ENCODE measurements at places on chromosomes 4 and X.
A peak's percentile ranks its signal among the peaks of the same experiment; 100 is the strongest.

DNA sequence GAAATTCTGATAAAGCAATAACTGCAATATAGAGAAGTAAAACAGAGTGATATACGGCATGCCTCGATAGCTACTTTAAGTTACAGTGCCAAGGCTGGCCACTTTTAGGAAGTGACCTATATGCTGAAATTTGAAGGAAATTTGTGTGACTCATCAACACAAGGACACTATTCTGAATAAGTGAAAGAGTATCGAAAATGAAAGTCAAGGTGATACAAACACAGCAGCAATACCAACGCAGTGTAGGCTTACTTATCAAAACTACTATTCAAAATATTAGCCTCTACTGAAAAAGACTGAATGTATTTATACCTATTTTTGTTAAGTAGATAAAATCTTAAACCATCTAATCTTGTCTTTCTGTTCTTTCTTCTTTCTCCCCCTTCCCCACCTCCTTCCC, 459.9 kb upstream of the GNPDA2 start:
- no peak for DNase-seq

- DNase-seq: no peak
These were observed 64.7 kb downstream of the SLC7A11 start for GRCh38 chr4:138177278-138177968.

GRCh38 chr4:172963498-172964294, 204.9 kb upstream of the GALNT7 start:
- no peak for DNase-seq

- no peak for DNase-seq
These were observed 5.2 kb downstream of the TKTL1 start for GRCh38 chrX:154300816-154301215.

- DNase-seq: no peak
These were observed 23.5 kb upstream of the PRDM8 start for GRCh38 chr4:80173841-80174240.

GRCh38 chr4:82903737-82904136, 3.2 kb downstream of the THAP9 start:
- DNase-seq: no peak

DNA sequence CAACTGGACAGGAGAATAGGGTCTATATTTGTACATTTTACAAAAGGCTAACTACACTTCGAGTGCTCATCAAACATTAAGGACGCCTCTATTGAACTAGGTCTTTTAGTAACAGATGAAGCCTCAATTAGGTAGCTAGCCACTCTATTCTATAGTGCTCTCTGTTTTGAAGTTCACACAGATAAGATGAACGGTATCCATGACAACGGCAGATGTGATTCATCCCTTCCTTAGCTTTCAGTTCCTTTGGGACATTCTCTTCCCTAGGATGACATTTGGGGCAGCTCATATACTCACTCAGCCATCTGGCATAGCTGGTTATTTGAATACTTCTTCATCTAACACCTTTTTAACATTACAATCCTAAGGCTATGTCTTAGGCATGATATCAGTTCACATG, 62.4 kb upstream of the WDFY3 start:
- DNase-seq: no peak

DNA sequence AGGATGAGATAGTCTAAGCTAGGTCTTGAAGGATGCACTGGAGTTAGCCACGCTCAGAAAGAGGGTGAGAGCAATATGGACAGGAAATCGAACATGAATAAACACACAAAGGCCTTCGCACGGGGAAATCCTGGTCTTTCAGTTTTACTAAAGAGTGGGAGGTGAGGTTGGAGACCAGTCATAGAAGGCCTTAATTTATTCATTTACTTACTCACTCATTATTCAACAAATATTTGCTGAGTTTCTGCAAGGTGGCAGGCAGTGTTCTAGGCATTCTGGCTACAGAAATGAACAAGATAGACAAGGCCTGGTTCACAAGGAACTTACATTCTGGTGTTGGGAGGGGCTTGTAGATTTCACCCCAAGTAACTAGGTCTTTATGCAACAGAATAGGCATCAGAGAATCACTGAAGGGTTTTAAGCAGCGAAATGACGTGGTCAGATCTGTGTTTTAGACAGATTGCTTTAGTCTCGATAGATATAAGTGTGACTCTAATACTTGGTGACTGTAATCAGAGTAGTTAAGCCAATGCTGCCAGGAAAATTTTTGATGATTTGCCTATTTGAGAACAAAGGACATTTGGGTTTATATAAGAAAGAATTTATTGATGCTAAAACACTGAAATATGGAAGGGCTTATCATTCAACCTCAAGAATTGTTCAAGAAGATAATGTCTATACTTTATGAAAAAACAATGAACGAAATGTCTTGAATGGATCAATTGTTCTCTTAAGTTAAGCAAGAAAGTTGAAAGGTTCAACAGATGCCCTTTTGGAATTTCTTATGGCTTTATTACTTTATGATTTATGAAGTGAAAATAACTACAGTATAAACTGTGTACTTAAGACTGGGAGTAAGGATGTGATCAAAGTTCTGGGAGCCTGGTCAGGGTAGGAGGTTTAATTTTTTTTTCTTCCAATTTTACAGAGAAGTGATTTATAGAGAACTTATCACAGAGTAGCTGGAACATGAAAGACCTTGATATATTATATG, 184.4 kb upstream of the CASK start:
- no peak for DNase-seq

GRCh38 chr4:98661371-98662054, 3.1 kb upstream of the TSPAN5 start:
- no peak for DNase-seq

GRCh38 chr4:56400560-56400959, 13.3 kb upstream of the AASDH start:
- DNase-seq: no peak

DNA sequence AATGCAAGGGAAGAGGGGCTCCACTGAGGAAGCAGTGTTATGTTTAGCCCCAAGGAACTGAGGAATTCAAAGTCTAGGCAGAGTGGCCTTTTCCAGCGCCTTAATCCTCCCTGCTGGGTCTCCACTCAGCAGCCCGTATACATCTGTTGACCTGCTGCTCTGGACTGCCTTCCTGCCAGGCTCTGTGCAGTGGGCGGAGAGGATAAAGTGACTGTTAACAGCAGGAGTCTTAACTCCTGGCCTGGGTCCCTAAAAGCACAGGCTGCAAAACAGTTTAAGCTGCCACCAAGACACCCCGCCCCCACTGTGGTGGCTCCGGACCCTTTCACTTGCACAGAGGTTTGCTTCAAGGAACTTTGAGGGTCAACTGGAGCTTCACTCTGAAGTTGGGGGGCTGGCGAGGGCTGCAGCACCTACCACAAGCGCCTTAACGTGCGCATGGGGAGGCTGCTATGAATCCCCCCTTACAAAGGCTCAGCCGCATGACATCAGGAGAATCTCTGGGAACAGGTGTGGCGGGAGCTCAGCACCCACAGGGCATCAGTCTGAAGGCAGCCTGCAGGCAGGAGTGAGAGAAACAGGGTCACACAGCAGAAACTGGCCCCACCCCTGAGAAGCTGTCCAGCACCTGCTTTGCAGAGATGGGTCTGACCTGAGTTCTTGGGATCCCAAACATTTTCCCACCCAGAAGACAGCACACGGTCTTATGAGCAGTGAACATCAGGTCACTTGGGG, 358.2 kb upstream of the GATB start:
- no peak for DNase-seq

DNA sequence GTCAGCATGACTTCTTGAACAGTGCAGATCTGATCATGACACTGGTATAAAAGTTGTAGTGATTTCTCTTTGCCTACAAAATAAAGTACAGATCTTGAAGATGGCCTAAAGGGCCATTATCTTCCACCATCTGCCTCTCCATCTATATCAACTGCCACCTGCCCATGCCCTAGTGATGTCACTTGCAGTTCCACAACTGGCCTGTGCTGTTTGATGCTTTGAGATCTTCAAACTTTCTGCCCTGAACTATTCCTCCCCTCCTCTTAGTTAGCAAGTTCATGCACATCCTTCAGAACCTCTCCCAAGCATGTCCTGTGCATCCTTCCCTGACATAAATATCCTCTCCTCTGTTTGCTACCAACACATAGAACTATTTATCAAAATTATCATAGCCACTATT, 217.0 kb downstream of the SOWAHB start:
- no peak for DNase-seq

DNA sequence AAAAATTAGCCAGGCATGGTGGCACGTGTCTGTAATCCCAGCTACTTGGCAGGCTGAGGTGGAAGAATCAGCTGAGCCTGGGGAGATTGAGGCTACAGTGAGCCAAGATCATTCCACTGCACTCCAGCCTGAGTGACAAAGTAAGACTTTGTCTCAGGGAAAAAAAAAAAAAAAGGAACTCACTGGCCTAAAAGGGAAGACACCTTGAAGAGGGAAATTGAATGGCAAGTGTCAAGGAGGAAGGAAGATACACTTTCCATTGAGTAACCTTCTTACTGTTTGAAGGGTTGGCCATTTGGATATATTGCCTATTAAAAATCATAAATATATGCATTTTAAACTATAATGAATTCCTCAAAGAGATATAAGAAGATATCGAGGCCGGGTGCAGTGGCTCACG, 147.5 kb upstream of the FAM241A start:
- no peak for DNase-seq

GRCh38 chr4:183508697-183509335, 4.0 kb downstream of the ING2 start:
- DNase-seq: no peak

- no peak for DNase-seq
These were observed 44.4 kb upstream of the STOX2 start for GRCh38 chr4:183860731-183861130.

- peak; percentile 60 for DNase-seq
These were observed 837 bp downstream of the DCHS2 start for GRCh38 chr4:154490583-154491340.

DNA sequence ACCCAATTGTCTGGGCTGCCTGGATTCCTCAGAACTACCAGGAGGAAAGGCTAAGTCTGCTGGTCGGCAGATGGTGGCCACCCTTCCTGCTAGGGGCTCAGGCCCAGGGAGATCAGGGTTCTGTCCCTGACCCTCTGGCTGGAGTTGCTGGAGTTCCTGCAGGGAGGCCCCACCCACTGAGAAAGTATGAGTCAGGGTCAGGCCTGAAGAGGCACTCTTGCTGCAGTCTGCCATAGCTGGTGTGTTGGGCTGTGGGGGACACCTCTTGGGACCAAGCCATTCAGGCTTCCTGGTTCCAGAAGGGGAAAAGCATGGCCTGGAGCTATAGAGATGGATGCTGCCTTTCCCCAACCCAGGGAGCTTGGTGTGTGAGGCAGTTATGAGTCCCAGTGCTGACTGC, 40.4 kb upstream of the PCDH18 start:
- DNase-seq: peak; percentile 1

GRCh38 chrX:13793897-13794296, 23.0 kb downstream of the GPM6B start:
- DNase-seq: no peak

DNA sequence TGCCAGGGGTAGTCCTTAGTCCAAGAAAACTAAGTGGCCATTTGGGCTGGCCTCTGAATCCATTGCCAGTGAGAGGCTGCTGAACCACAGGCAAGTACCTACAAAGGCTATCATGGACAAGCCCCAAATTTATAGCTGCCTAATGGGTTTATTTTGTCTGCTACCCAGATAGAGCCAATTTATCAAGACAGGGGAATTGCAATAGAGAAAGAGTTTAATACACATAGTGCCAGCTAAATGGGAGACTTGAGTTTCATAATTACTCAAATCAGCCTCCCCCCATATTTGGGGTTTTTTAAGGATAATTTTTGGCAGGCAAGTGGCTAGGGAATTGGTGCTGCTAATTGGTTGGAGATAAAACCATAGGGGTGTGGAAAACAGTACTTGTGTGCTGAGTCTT, 73.1 kb upstream of the BMP2K start:
- no peak for DNase-seq

DNA sequence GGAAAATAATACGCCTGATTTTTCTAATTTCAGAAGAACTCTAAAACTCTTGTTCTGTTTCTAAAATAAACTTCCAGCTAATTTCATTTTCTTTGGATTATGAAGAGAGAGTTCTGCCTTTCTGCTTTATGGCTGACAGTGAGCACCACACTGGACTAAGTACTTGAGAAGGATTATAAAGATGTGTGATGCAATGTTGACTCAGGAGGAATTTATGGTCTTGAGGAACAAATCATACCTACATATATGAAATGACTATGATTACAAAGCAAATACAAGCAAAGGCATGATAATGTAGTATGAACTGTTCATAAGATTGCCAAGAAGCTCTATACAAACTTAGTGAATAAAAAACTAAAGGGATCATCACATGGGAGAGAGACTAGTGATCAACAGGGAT, 13.0 kb upstream of the SLC25A5 start:
- no peak for DNase-seq

GRCh38 chr4:2357821-2358745, 60.4 kb downstream of the ZFYVE28 start:
- DNase-seq: no peak

Data from B cell (primary cell).